ENCODE measurements at places on chromosomes 2 and 18. TPM values are rescaled to one million over a fixed set of nuclear protein-coding genes. Genes with fewer than 3 reads are reported as not detected.

Gene ASB1
- total RNA-seq, result 48.1 TPM

DNA sequence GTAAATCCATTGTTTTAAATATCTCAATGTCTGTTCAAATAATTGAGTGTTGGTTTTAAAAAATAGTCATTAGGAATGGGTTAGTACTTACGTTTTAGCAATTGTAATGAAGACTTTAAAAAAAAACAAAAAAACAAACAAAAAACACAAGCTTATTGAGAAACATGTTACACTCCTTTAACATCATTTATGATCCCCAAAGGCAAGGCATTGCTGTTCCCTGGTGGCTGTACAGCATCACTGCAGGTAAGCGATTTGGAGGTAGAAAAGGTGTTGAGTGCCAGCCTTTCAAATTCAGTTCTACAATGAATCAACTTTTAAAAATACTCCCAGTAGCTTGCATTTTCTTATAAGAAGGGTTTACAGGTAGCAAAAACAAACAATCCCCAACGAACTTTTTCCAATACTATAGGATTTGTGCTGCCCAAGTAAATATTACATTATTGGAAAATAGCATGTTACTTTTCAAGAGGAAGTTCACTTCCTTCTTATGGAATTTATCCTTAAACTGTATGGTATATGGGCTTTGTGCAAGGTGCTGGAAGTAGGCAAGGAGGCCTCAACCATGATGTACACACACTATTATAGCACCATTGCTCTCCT, 27.5 kb downstream of the CNRIP1 start:
- DNase-seq, result peak; percentile 26

- no peak for DNase-seq
Measured at GRCh38 chr2:112257575-112257974, 2.7 kb upstream of the ZC3H8 start.

DNA sequence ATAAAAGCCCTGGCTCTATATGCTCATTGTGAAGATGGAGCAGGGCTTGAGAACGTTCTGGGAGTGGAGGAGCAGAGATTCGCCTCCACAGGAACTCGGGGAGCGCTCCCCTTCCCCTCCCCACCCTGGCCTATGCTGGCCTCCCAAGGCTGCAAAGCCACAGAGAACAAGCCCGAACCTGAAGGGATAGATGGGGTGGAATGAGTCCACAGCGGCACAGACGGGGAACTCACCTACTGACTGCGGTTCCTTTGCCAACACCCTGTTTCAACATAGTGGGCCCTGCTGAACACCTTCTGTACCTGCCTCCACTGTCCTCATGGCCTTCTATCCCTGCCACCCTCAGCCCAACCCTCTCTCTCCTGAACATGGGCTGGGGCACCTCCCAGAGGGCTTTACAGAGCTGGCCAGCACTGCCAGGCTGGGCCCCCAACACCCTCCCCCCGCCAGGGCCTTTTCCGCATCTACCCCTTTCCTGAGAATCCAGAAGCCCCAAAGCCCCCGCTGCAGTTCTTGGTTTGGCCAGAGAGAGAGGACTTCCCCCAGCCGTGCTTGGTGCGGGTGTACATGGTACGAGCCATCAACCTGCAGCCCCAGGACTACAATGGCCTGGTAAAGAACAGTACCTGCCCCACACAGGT, 41.5 kb downstream of the LMAN2L start:
- no peak for DNase-seq

DNA sequence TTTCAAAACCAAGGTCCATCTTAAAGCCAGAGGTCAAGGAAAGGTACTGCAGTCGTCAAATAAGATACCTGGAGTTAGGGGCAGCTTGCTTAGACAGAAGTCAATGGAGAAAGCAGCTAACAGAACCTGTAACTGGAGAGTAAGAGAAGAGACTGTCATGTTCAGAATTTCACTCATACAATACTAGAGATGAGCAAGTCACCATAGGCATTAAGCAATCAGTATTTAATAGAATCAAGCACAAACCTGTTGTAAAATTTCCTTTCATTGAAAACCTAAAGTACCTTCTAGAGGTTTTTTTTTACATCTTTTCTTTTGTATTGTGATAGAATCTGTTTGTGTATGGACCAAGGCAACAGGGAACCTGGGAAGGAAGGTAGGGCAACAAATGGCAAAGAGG, 183.4 kb upstream of the ERBB4 start:
- no peak for DNase-seq

Measured in activated CD8-positive, alpha-beta T cell treated with anti-CD3 and anti-CD28 coated beads for 36 hours (primary cell).